Osteoblast (primary cell): ENCODE measurements at places on chromosomes 12 and 14.

GRCh38 chr14:77068517-77069200 lies 29.4 kb upstream of the CIPC start:
- DNase-seq: no peak

- DNase-seq: no peak
These were observed 39.2 kb upstream of the RPH3A start for GRCh38 chr12:112752303-112752702.

DNA sequence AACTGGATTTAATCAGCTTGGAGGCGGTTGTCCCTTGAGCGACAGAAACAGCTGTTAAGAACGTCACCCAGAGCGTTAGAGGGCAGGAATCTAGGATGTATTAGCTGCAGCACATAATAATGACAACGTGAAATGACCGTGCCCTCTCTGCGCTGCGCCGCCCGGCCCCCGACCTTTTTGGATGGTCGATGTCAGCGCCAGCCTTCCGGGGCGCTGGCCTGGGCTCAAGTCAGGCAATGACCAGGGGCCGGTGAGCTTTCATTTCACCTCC lies 427 bp upstream of the TMEM120B start:
- no peak for DNase-seq

GRCh38 chr12:92505254-92506231 lies 197.2 kb upstream of the PLEKHG7 start:
- no peak for DNase-seq

- peak; percentile 53 for DNase-seq
These were observed 3.5 kb downstream of the ACRBP start for GRCh38 chr12:6643569-6644256.

DNA sequence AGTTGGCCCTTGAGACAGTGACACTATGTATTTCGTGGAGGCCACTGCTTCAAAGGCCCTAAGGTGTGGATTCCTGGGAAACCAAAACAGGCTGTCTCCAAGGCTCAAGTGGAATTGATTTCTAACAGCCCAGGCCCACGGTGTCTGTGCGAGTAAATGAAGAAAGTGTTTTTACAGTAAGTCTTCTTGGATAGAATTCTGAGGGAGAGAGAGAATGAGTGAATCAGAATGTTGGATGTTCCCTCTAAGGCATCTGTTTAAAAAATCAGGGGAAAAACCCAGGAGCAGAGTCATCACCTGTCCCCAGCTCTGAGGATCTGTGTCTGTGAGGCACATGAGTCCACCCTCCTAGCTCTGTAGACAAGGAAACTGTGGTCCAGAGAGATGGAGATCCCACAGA lies 22.3 kb upstream of the BDKRB1 start:
- no peak for DNase-seq
